Stomach (tissue), 19 donors: ENCODE measurements at places on chromosomes 4 and X.

DNA sequence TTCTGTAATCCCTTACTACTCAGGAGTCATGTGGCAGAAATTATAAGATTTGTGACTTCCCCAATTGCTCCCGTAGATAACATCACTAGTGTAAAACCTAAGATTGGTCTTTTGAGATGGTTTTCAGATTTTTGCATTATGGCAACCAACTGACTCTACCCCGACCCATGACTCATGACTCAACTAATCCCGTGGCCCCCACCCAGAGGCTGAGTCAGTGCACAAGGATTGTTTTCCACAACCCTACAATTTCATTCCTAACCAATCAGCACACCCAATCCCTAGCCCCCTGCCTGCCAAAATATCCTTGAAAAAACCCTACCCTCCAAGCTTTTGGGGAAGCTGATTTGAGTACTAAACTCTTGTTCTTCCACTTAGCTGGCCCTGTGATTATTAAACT, 109.4 kb upstream of the FAM9C start:
- no peak for DNase-seq

DNA sequence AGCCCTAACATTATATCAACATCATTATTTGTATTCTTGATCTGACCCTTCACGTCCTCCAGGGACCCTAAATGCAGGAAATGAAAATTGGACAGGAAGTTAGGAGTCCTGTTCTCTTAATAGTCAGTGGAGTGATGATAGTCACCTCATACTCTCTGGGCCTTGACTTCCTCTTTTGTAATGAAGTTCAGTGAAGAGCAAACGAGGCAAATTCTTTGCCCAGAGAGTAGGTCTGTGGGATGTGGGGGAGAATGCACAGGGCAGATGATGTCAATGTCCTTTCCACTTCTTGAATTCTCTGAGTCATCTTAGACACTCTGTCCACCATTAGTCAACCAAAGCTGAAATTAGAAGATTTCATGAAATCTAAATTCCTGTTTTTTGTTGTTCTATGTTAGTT, 17.1 kb upstream of the GPRIN3 start:
- peak; percentile 24 for DNase-seq

DNA sequence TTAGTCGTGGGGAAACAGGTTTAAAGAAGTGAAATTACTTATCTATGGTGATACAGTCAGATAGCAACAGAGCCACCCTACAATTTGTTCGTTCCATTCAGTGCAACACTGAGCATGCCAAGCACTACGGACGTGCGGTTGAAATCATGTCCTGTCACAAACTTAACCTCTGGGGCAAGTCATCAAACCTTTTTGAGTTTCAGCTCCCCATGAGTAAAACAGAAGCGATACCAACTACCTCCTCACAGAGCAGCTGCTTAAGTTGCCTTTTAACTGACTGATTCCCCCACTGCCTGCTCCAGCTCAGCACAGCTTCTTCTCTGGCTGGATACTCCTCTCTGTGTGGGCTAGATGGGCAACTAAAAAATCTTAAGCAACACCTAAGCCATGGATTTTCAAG, 36.0 kb downstream of the LHFPL1 start:
- no peak for DNase-seq

DNA sequence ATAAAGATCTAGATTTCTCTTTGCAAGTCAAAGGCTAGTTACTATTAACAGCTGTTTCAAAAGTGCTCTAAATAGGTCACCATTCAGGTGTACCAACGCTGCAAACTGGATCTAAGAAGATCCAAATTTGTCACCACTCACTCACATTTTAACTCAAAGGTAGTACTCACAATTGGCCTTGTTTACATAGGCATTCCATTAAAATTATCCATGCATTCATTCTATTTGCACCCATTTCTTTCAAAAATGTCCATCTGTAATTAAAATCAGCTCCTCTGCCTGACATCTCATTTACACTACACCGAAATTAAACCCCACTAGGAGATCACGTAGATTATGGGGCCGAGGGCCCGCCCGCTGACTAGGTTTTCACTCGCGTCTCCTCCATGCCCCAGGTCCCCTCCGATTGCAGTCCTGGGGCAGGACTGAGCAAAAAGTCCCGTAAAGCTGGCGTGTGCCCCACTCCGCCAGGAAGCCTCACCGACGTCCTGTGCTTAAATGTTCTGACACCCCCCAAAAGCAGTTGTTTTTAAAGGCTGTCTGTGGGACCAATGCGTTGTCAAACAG, 1.3 kb upstream of the ING2 start:
- no peak for DNase-seq

DNA sequence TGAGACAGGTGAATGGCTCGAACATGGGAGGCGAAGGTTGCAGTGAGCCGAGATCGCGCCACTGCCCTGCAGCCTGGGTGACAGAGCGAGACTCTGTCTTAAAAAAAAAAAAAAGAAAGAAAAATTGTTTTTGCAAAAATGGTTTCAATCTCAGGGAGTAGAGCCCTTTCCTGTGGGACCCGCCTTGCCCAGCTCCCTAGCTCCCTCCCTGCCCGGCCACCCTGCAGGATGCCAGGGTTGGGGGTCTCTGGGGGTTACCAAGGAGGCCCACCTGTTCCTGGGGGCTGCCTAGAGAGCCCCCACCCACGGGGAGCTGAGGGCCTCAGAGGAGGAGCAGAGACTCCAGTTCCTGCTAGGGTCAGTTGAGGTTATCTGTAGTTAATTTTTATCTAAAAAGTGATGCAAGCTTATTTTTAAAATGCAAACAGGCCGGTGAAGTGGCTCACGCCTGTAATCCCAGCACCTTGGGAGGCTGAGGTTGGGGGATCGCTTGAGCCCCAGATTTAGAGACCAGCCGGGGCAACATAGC, 18.7 kb upstream of the PLCXD1 start:
- DNase-seq, result peak; percentile 68

DNA sequence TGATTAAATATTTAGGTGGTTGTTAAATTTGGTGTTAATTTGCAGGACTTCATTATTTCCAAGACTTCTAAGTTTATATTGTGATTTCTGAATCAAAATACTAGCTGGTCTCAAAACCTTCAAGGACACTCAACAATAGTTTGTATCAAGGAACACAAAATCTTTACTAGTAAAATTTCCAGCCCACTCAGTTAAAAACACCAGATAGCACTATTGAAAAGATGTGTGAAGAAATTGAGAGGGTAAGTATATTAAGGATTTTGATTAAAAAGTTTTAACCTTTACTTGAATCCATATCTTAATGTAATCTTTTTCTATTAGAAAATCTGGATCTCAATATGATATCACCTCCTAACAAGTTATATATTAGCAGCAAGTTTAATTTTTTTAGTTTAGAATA, 89.3 kb upstream of the UGT8 start:
- DNase-seq, result no peak

- DNase-seq, result no peak
These were observed 493.5 kb upstream of the PRKX start for GRCh38 chrX:4206941-4207340.

GRCh38 chrX:41912923-41913322, 10.4 kb downstream of the CASK start:
- DNase-seq, result no peak

GRCh38 chr4:154578919-154579318, 11.6 kb downstream of the FGA start:
- DNase-seq, result no peak

DNA sequence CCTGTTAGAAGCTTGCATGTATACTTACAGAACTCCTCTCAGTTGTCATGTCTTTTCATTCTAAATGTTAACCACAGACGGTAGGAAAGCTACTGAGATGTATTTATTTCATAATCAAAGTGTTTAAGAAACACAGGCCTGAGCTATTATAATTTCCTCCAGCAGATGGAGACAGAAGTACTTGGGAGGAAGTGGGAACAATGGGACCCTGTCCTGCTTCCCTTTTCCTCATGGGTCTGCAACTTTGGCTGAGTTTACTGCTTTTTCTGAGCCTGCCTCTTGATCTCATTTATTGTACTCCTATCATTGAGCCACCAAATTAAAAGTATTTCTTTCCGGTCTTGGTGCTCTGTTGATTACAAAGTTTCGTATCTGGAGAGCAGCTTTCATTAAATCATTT, 67.7 kb upstream of the SPANXN2 start:
- DNase-seq, result peak; percentile 13

DNA sequence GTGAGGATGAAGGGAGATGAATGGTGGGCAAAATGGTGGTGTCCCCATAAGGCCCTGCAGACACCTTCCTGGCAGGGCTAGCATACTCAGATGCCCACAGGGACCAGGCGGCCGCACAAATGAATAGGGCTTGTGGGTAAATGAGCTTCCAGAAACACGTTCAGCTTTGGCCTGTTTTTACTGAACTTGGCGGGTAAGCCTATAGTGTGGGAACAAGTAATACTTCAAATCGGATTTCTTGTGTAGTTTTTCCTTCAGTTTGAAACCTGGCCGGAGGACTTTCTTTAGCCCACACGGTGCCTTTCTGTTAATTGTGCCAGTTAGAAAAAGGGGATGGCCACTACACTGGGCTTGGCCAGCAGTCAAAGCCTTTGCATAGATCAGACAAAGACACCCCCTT, 22.8 kb downstream of the SMS start:
- no peak for DNase-seq

DNA sequence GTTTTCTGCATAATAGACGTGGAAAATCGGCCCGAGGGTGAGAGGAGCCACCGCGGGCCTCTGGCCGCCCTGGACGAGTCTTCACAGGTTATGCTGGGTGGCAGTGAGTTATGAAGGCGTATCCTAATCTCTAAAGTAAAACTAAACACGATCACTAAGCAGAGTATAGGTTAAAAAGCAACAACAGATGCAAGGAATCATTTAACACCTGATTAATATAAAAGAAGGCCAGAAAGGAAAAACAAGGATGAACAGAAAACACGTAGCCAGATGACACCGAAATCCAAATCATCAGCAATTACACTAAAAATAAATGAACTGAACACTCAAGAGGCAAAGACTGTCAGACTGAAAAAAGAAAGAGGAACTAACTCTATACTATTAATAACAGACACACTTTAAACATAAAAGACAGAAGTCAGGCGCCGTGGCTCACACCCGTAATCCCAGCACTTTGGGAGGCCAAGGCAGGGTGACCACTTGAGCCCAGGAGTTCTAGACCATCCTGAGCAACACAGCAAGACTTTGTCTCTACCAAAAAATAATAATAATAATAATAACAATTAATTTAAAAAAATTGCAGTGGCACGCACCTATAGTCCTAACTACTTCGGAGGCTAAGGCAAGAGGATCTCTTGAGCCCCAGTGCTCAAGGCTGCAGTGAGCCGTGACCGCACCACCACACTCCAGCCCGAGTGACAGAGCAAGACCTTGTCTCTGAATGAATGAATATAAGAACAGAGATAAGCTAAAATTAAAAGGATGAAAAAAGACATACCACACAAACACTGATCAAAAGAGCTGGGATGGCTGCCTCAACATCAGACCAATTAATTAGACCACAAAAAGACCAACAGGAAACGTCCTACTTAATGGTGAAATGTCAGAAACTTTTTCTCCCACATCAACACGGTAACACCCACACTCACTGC, 30.0 kb downstream of the CTBP1 start:
- no peak for DNase-seq

- DNase-seq, result no peak
These were observed 117.6 kb upstream of the PCDH18 start for GRCh38 chr4:137649711-137650450.

DNA sequence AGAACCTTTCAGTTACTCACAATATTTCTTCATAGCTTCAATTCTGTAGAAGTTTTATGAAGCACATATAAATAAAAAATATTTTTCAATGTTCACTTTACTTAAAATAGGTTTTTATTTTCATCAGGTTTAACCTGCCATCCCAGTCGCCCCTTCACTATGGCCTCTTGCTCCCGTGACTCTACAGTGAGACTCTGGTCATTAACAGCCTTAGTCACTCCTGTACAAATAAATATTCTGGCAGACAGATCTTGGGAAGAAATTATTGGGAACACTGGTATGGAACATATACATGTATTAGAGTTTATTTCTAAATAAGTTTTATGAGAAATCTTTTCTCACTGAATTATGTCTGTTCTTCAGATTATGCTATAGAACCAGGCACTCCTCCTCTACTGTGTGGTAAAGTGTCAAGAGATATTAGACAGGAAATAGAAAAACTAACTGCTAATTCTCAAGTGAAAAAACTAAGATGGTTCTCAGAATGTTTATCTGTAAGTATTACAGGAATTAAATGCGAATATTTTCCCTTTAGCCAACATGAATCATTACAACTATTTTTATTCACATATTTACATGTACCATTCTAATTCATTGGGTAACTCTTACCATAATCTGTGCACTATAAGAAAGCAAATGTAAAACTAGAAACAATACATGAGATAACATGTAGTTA, 45.6 kb downstream of the SPATA4 start:
- DNase-seq, result no peak

DNA sequence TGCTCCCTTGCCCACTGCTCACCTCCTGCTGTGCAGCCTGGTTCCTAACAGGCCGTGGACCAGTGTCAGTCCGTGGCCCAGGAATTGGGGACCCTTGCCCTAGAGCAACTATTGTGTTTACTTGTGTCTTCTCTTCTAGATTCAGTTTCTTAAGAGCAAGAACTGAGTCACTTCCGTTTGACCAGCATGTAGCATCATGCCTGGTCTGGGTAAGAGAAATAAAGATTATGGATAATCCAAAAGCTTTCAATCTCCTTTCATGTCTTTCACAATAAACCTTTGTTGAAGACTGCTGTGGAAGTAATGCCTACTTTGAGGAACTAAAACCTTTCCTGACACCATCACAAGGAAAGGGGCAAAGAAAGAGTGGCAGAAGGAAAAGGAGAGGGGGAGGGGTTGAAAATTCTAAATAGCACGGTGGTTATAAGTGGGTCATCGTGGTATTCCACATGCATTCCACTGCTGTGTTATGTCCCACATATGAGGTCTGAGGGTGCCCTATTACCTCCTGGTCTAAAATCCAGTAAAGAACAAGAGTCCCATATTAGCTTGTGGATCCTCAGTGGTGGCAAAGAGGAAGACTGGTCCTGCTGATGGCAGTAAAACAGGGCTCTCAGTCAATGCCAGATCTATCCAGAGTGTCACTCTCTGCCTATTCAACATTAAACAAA, 133.4 kb downstream of the RASL11B start:
- no peak for DNase-seq

GRCh38 chr4:152536545-152537182, 772 bp upstream of the FBXW7 start:
- DNase-seq, result no peak

GRCh38 chr4:185248393-185249039, 39.1 kb downstream of the SNX25 start:
- no peak for DNase-seq

DNA sequence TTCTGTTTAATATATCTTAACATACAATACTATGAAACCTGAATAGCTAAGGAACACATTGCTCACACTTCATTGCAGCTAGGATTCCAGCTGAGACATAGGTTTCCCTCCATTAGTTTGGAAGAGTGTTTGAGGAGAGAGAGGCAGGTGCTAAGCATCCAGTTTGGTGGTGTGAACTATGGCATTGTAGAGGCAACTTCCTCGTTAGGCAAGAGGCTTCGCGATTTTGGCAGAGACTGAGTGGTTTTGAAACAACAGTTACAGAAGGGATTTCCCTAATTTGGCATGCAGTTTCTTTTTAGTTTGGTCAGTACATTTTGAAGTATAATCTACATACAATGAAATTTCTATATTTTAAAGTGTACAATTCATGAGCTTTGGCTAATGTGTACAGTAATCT, 117.1 kb upstream of the BMP3 start:
- no peak for DNase-seq

GRCh38 chr4:140427106-140427918, at the start of gene CLGN:
Gene CLGN (minus strand): TSS chr4:140427648. CDS start chr4:140413078, 14,570 bp downstream.
- peak; percentile 93 for DNase-seq
